ENCODE measurements at places on chromosomes 2 and 18. TPM values are rescaled to one million over a fixed set of nuclear protein-coding genes. Genes with fewer than 3 reads are reported as not detected.

The FOXD4L1 gene
- not detected for total RNA-seq

DNA sequence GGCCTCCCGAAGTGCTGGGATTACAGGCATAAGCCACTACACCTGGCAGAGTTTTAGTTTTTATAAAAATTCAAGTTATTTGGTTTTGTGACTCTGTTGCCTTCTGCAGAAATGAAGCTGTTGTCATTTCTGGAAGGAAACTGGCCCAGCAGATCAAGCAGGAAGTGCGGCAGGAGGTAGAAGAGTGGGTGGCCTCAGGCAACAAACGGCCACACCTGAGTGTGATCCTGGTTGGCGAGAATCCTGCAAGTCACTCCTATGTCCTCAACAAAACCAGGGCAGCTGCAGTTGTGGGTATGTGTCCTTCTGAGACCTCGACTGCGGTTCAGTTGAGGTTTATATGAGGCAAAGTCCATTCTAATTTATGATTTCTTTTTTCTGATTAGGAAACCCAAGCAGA lies 7.2 kb downstream of the MTHFD2 start:
- no peak for DNase-seq

DNA sequence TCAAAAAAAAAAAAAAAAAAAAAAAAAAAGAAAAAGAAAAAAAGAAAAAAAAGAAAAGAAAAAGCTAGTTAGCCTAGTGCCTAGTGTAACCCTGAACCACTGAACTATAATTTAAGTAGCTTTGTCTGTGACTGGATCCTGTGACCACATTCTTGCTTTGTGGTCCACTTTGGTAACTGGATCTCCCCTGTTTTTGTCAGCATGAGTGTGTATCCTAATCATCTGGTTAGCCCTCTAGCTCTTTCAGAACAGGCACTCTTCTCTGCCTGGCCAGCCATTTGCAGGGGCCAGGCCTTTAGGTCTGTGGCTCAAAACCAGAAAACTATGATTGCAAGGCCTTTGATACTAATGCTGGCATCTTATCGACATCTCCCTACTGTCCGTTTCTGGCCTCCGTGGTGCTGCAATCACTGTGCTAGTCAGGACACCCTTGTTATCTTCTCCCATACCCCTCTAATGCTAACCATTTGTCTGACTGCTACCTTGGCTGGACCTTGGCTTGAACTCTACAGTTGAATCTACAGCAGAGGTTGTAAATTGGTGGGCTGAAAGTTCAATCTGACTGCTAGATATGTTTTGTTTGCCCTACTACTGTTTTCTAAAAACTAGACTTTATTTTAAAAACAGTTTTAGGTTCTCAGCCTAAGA lies 40.5 kb downstream of the RBKS start:
- no peak for DNase-seq

- no peak for DNase-seq
These were observed 281.5 kb downstream of the AFF3 start for GRCh38 chr2:99860720-99861375.

DNA sequence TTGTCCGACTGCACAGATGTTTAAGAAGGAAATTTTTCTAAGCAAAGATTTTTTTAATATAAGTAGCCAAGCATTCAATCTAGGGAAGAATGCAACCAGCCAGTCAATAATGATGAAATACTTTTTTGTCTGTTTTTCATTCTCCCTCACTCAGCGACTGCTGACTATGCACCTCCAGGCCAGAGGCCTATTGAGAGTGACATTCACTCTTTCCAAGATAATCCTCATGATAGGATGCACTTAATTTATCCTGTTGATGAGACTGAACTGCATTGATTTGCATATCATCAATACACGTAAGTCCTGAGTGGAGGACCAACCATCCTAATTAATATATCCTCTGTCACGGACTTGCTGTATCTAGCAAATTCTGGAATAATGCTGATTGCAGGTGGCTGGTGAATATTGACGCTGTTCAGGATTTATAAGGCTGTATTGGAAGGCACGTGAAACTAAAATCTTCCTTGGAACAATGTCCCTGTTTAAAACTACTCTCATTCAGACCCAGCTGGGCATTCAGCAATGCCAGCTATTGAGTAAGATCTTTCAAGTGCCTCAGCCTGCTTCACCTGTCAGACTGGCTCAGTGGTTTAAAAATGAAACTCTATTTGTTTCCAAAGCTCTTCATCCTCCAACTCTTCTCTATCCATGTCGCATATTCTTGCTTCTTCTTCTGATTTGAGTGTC lies 142.2 kb downstream of the MAP2 start:
- DNase-seq = no peak

The RTP5 gene
- 0.10 TPM for total RNA-seq
